ENCODE measurements at places on chromosomes 11 and 22.

GRCh38 chr22:18947905-18948304, 11.8 kb upstream of the PRODH start:
- DNase-seq = no peak

DNA sequence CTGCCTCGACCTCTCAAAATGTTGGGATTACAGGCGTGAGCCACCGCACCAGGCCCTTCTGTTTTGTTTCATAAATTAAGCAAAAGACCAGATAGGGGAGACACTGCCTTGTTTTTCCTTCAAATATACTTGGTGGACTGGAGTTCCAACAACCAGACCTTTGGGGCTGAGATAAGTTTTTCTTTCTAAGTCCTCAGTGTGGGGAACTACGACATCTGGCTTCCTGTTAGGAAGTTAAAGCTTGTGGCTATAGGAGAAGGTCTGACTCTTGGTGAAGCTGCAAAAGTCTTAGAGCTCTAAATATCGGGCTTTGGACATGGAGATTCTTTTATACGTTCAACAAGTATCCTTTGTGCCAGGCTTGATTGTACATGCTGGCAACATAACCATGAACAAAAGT, 64.1 kb upstream of the EED start:
- DNase-seq = no peak

DNA sequence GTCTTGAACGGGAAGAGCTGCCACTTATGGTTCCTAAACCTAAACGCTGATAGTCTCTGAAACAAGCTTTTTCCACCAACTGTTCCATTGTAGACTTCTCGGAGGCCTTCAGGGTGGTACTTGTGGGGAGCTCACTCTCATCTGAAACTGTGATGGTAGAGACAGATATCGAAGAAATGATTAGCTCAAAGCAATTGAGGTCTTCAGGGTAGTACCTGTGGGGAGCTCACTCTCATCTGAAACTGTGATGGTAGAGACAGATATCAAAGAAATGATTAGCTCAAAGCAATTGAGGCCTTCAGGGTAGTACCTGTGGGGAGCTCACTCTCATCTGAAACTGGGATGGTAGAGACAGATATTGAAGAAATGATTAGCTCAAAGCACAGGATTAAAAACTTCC, 175.7 kb downstream of the SWAP70 start:
- no peak for DNase-seq

- no peak for DNase-seq
Measured at GRCh38 chr11:120239713-120240640, at the start of gene POU2F3. Gene POU2F3, plus strand, starts transcription at chr11:120240140. Its CDS starts 204 bp downstream, at chr11:120240344.

DNA sequence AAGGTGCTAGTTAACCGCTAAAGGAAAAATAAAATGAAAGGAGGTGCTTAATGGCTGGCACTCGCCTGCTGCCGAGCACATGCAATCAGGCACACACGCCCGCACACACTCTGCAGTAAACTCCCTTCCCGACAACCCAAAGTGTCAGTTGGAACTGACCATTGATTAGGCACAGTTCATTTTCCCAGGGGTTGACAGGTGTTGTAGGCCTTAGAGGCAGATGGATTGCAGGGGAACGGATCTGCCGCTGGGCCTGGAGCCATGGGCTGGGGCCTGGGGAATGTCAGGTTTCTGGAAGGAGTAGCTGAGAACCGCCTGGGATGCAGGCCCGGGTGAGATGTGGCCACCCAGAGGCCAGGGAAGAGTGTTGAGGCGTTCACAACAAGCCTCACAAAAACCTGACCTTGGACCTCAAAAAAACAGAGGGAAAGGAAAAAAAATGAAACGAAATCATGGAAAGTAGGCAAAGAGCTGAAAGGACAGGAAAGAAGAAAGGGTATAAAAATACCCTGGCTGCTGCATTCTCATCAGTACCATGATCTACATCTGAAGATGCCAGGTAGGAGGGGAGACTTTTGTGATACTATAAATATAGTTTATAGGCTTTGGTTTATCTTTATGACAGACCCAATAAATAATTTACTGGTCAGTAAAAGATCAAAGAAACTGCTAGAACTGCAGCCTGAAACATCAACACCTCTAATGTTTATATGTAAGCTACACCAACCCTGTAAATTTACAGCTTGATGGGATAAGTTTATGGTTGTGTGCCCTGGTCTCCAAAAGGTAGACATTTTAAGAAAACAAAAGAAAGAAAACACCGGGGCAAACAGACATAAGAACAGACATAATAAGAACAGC, 313.4 kb downstream of the BUD13 start:
- no peak for DNase-seq

GRCh38 chr11:26018336-26018735, 313.6 kb upstream of the ANO3 start:
- no peak for DNase-seq

DNA sequence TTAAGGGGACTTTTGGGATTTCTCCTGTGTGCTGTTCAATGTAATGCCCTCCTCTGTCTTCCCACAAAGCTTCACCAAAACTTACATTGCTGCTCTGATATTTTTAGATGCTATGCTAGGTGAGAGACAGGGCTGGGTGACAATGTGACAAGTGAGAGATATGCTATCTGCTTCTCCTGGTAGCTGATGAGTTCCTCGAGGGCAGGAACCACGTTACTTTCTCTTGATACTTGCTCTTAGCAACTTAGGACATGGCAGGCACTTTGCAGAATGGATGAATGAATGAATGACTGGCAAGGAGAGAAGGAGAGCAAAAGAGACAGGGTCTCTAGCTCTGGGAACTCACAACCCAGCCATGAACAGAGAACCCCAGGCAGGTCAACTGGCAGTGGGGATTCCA, 115.4 kb downstream of the C11orf58 start:
- DNase-seq = no peak

DNA sequence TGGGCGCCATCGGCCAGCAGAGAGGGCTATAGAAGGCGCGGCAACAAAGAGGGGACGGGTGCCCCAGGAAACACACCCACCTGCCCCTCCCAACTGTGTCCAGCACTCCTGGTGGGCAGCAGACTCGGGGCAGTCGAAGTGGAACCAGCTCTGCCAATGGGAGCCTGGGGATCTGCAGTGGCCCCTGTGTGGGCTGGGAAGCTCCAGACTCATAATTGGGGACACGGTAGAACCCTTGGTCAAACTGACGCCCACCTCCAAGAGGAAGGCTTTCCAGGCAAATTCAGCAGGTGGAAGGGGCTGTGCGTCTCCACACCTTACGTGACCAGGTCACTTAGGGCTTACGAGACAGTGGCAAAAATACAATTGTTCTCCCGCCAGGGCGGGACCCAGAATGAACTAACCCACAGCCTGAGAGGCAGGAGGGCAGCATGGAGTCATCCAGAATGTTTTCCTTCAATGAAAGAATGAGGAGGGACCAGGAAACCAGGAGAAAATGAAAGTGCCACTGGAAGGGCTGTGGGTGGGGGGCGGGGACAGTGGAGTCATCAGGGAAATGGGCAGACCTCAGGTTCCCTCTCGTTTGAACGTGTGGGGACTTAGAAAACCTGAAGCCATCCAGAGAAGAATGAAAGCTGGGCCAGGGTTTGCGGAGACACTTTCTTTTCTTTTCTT, 53.2 kb upstream of the SHANK2 start:
- no peak for DNase-seq

DNA sequence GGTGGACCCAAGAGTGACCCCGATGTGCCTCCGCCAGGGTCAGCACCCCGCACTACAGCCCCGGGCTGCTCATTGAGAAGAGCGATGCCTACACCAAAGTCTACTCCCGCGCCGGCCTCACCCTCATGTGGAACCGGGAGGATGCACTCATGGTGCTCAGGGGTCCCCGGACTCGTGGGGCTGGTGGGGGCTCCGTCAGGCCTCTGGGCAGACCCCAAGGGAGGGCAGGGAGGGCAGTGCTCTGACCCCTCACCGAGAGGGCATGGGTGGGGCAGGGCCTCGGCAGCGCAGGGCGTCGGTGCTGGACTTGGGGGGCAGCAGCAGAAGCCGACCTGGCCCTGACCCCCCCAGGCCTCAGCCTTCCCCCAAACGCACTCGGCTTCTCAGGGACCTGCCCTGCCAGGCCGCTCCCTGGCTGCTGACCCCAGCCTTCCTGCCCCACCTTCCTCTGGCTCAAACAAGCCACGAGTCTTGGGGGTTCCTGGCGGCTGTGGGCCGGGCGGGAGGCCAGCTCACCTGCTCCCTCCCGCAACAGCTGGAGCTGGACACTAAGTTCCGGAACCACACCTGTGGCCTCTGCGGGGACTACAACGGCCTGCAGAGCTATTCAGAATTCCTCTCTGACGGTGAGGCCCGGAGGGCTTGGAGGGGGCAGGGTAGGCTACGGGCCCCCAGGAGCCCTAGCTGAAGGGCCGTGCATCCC, 2.9 kb downstream of the MUC2 start:
- DNase-seq = no peak

GRCh38 chr11:70732023-70732880, 333.9 kb downstream of the CTTN start:
- no peak for DNase-seq

GRCh38 chr22:48511211-48511610, 1316.5 kb downstream of the BRD1 start:
- no peak for DNase-seq

DNA sequence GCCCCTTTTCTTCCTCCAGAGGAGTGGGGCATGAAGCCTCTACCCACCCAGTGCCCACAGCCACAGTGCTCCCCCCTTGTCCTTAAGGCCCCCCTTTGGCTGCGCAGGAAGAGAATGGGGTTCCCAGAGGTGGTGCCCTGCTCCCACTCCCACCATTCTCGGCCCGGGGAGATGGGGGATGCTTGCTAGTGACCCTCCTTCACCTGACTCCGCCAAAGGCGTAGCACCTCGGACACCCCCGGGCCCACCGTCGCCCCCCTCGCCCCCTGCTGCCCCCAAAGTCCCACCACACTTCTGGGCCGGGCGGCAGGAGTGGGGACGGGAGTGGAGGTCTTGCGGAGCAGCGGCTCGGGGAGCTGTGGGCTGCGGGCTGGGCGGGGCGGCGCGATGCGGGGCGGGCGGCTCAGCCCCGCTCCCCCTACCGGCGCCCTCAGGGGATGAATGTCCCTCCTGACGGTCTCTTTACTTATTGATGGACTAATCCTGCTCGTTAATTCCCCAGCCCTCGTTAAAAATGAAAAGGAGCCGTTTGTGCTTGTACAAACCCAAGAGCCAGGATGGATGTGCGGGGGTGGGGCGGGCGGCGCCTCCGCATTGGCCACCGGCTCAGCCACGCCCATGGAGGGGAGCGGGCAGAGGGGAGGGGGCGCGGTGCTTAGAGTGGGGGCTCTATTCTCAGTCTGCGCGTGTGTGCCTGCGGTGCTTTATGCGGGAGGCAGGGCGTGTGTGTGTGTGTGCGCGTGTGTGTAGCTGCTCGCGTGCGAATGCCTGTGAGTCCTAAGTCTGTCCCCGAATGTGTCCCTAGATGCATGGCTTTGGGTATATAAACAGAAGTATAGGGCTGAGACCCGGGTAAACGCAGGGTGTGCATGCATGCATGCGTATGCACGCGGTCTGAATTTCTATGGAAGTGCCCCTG, 25.6 kb downstream of the SYT7 start:
- no peak for DNase-seq

- no peak for DNase-seq
Measured at GRCh38 chr11:63592975-63593395, 21.2 kb downstream of the PLAAT3 start.

- DNase-seq = no peak
Measured at GRCh38 chr11:73245461-73245860, 26.7 kb upstream of the P2RY6 start.

- DNase-seq = no peak
Measured at GRCh38 chr11:106471276-106471675, 393.8 kb downstream of the AASDHPPT start.

DNA sequence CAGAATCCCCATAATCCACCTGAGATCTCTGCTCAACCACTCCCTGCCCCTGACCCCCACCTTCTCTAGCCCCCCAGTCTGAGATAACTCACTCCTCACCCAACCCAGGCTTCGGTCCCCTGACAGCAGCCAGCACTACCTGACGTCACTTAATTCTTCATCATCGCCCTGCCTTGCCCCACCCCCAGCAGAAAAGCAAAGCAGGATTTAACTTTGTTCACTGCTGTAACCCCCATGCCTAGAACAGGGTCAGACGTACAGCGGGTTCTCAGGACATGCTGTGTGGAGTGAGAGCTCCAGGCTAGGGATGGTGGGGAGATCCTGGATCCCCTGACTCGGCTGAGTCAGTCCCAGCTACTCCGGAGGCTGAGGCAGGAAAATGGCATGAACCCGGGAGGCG, 45.8 kb downstream of the ELFN2 start:
- no peak for DNase-seq

- no peak for DNase-seq
Measured at GRCh38 chr11:125108469-125108868, 3.0 kb downstream of the TMEM218 start.

DNA sequence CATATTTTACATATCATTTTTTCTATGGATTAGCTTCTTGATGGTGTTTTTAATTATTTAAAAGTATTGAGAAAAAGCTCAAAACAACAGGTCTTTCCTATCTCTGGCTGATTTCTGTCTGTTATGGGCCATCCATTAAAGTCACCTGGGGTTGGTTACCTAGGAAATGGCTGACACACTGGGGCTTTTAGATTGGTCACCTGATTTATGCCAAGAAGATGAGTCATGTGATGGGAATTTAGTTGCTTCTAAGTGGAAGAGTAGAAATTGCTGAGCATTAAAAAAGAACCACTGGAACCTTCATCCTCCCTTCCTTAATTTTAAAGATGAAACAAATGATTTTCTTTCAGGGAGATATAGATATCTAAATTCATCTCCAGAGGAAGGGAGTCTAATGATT, 48.8 kb upstream of the LARGE1 start:
- no peak for DNase-seq

DNA sequence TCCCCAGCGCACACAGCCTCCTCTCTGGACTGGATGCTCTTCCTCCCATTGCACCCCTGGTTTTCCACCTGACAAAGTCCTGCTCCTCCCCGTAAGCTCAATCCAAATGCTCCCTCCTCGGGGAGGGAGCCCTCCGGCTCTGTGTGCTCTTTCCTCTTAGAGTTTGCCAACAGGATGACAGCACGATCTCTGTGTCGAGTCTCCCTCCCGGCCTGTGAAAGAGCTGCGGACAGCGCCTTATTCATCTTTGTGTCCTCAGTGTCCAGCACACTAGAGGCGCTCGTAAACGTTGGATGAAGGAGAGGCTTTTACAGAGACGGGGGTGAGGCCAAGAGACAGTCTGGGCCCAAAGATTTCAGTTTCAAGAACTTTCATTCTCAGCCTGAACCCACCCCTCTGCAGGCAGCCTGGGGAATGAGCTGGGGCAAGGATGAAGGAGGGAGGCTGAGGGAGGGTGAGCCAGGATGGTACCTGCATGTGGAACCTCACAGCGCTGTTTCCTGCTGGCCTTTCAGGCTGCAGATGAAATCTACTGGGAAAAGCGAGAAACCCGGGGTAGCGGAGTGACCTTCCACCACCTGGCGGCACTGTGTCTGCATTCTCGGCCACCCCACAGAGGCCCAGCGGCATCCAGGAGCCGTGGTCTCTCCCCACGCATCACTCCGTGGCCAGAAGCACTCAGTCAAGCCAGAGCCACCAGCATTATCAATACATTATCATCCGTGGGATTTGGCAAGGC, 8.5 kb upstream of the TMPRSS4 start:
- no peak for DNase-seq
